OCI-M1 (cell line): ENCODE measurements at places on chromosomes 12 and 14.
A peak's percentile ranks its signal among the peaks of the same experiment; 100 is the strongest.

DNA sequence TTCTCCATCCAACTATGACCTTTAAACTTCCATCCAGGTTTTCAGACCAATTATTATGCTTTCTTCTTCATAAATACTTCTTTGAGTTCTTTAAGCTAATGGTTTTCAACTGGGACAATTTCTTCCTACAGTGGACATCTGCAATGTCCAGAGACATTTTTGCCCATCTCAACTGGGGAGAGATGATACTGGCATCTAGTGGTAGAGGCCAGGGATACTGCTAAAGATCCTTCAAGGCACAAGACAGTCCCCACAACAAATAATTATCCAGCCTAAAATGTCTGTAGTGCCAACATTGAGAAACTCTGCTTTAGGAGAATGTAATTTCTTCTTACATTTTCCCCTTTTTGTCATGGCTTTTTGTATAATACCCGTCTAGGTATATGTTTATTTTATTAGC lies 10.6 kb downstream of the TRHDE start:
- peak; percentile 64 for DNase-seq

- no peak for DNase-seq
These were observed 47.6 kb upstream of the ZFP36L1 start for GRCh38 chr14:68840454-68840853.

GRCh38 chr12:125966641-125967040 lies 901.4 kb downstream of the AACS start:
- DNase-seq = no peak

DNA sequence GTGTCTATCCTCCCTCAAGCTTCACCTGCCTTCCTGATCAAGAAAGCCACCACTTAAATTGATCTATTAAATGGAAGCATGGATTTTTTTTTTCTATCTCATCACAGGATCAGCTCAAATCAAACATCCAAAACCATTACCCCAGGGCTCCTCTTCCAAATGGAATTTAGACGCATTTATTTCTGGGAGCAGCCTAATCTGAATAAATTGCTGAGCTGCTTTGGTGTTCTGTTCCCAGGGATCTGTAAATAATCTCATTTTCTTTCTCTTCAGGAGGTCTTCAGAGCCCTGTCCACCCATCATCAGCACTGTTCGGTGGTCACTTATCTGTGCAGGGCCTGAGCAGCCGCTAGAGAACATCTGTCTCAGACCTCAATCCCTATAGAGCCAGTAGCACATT lies 695.4 kb upstream of the TMEM132C start:
- no peak for DNase-seq
